ENCODE measurements at places on chromosomes 1 and 21.
A peak's percentile ranks its signal among the peaks of the same experiment; 100 is the strongest.

GRCh38 chr21:35651196-35651595 is 409.1 kb downstream of the SETD4 start:
- DNase-seq = no peak

GRCh38 chr1:196407358-196408051 is 200.7 kb downstream of the KCNT2 start:
- no peak for DNase-seq

GRCh38 chr1:246724731-246725095 is 504 bp downstream of the SCCPDH start:
- peak; percentile 38 for DNase-seq

DNA sequence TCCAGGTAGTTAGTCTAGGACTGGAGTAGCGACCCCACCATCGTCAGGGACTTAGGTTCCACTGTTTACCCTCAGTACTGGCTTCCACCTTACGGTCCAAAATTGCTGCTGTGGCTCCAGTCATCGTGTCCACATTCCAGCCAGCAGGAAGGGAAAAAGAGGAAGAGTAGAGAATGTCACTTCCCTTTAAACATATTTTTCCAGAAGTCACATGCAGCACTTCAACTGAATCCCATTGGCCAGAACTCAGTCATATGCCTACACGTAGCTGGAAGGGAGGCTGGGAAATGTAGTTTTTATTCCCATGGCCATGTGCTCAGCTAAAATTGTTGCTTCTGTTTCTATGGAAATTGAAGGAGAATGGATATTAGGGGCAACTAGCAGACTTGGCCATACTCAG is 84.1 kb upstream of the SELENON start:
- no peak for DNase-seq

GRCh38 chr1:90362163-90362562 is 354.9 kb downstream of the BARHL2 start:
- no peak for DNase-seq

GRCh38 chr21:32562426-32562825 is 22.9 kb downstream of the TCP10L start:
- no peak for DNase-seq

- DNase-seq = no peak
Measured at GRCh38 chr21:35609263-35609662, 451.1 kb downstream of the SETD4 start.

GRCh38 chr1:247193958-247194357 is 22.1 kb upstream of the ZNF124 start:
- no peak for DNase-seq

DNA sequence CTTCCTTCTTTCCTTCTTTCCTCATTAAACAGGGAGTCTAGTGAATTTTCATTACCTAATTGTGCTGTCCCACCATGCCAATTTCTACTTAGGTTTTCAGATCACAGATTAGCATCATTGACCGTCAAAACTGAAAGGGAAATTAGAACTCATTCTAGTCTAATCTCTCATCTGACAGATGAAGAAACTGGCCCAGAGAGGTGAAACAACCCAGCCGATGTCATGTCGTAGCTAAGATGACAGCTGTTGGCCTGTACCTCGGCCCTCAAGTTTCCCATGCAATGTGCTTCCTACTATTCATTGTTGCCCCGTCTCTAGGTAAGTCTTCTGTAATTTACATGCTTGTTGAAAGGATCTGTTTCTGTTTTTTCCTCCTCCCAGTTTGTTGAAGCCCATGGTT is 128.2 kb upstream of the KIAA0040 start:
- DNase-seq = no peak

DNA sequence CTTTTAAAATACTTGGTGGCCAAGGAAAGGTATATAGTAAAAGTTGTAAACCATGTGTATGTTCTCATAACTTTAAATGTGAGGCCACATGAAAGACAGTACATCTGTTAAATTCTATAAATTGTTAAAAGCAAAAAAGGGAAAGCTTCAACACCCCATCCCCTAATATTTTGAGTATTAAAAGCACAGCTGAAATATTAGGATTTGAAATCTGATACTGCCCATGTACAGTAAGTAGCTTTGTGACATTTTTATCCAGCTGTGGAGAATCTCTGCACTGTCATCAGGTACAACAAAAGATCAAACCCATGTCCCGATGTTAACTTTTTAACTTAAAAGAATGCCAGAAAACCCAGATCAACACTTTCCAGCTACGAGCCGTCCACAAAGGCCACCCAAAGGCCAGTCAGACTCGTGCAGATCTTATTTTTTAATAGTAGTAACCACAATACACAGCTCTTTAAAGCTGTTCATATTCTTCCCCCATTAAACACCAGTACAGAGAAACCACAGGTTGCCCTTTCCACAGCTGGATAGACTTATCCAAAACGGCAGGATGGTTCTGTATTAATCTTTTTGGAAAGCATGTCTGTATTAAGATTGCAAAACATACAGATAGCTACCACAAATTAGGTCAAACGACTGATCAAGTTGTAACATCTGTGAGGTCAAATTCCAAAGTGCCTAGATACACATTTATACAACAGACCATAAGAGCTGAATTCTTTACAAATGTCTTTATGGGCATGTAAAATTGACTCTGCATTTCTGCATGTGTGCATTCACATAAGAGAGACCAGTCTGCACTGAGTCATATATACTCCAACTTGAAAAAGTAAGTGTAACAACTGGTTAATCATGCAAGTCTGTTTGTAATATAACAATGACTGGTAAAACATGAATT is 5.2 kb downstream of the IRF2BP2 start:
- DNase-seq = no peak

- DNase-seq = peak; percentile 29
Measured at GRCh38 chr21:41678924-41679318, 87.9 kb downstream of the RIPK4 start.

DNA sequence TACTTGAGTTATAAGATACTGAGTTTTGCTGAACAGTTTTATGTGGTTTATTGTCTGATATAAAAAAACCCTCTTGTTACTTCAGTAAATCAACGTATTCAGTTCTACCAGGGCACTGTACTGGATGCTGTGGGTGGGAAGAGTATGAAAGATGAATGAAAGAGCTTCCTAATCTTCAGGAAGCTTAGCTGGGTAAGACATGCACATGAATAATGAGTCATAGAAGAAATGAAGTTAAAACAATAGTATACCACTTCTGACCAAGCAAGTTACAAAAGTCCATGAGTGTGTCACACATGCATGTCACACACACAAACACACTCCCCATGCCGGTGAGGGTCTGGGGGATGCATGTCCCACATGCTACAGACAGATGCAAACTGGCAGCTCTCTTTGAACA is 105.9 kb downstream of the SIPA1L2 start:
- no peak for DNase-seq

- no peak for DNase-seq
Measured at GRCh38 chr1:107526524-107527198, 385.8 kb downstream of the NTNG1 start.

- no peak for DNase-seq
Measured at GRCh38 chr1:3471356-3472087, 17.1 kb downstream of the ARHGEF16 start.

GRCh38 chr1:84103197-84103992 is 40.7 kb upstream of the PRKACB start:
- no peak for DNase-seq

- no peak for DNase-seq
Measured at GRCh38 chr1:29303201-29304024, 67.1 kb downstream of the PTPRU start.

- DNase-seq = no peak
Measured at GRCh38 chr1:171999756-172000155, 158.5 kb downstream of the DNM3 start.

GRCh38 chr1:190904091-190904695 is 426.5 kb upstream of the BRINP3 start:
- DNase-seq = no peak

DNA sequence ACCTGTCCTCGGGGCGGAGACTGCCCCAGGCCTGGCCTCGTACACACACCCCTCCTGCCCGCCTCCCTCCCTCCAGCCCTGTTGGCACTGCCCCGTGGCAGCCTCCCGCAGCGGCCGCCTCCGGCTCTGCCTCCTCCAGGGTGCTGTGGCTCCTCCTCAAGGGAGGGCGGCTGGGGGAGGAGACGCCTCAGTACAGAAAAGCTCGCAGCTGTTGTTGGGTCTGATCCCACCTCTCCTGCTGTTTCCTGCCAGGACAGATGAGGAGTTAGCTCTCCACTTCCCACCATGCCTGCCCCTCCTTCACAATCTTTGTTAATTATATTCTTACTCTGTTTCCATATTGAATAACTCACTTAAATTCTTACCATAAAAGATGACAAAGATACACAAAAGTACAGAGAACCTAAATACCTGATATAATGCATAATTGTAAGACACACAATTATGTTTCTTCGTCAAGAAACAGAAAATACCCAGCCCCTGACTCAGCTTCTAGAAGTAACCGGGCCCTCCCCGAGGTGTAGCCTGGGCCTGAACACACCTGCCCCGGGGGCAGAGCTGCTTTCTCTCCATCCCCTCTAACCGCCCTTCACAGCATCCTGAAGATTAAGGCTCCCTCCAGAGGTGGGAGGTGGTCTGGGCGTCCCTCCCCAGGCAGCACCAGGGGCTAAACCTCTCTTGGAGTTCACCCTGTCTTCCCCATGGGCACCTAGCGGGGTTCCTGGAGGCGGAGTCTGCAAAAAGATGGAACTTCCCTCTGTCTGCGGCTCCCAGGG is 30.6 kb upstream of the COL6A1 start:
- DNase-seq = no peak

- no peak for DNase-seq
Measured at GRCh38 chr1:91325456-91325855, 79.2 kb downstream of the HFM1 start.

- DNase-seq = peak; percentile 73
Measured at GRCh38 chr1:6359216-6360116, 34.1 kb downstream of the ACOT7 start.

DNA sequence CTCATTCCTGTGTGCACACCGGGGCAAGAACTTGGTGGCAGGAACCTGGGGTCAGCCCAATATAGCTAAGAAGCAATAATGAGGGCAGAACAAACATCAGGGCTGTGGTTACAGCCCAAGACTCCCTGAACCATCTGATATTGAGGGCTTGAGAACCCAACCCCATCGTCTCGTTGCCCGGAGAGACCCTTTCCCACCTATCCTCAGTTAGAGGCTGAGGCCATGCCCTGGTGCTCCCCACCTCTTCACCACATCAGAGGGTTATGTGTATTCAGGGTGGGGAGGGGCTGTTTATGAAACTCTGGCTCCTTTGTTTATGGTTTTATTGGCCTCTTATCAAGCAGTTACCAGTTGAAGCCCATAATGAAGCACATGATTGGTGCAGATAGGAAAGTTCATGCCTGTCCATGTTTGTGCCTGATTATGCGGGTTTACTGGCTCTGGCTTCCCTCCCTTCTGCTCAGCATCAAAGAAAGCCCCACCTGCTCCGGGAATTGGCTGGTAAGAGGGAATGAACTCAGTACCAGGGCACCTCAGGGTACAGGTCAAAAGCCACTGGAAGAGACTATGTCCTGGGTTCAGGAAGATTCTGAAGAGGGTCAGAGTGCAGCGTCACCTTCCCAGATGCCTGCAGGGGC is 14.5 kb downstream of the NUAK2 start:
- DNase-seq = no peak

- DNase-seq = no peak
Measured at GRCh38 chr1:165639821-165640623, 9.0 kb downstream of the MGST3 start.

GRCh38 chr1:18970358-18970757 is 13.9 kb upstream of the IFFO2 start:
- DNase-seq = no peak

DNA sequence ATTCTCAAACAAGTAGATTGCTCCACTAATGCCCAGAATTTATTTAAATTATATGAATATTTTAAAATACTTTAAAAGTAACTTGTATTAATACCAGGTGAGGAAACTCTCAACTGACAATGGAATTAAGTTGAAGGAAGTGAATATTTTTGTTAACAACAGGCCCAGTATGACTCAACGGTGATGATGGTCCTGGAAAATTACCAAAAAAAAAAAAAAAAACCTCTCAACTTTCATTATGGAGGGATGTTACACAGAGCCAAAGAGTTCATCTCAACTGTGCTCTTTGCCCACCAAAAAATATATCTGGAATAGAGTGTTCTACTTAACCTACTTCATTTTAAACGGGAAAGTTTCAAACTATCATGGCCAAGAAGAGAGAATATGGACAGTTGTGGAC is 28.3 kb downstream of the CFH start:
- DNase-seq = no peak

- no peak for DNase-seq
Measured at GRCh38 chr1:91501523-91501851, 836 bp downstream of the CDC7 start.

DNA sequence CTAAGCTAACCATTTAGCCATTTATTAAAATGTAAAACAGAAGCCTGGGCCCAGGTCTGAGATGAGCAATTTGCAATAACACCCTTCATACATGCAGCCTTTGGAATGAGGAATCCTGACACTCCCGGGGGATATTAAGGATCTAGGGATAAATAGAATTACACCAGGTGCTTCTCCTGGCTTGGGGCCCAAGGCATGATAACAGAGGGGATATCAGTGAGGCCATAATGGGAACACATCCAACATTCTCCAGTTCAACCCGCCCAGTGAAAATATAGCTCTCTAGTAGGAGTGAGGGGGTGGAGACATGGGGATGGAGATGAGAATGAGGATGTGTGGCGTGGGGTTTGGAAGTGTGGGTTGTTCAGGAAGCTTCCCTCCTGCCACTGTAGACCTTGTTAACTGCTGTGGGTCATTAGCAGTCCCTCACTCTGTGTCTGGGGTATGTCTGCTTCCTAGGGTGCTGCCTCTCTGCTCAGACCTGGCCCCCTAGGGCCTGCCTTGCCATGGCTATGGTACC is 57.9 kb upstream of the KANK4 start:
- no peak for DNase-seq

DNA sequence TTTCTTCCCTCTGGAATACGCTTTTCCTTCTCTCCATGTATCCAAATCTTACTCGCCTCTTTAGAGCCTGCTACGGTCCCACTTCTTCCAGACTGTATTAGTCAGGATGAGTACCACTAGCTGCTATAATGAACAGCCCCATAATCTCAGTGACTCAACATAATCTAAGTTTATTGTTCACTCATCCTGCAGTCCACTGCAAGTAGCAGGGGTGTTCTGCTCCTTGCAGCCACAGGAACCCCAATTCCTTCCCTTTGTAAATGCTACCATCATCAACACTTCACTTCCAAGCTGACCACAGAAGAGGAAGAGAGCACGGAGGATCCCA is 18.1 kb upstream of the LDLRAP1 start:
- DNase-seq = no peak

Measured in stimulated activated CD8-positive, alpha-beta memory T cell treated with anti-CD3 and anti-CD28 coated beads, Interleukin-4, amount 100 ng/mL, for 48 hours (primary cell).